Naive thymus-derived CD4-positive, alpha-beta T cell (primary cell): ENCODE measurements at places on chromosomes 7 and 10. TPM values are rescaled to one million over a fixed set of nuclear protein-coding genes. Genes with fewer than 3 reads are reported as not detected.

The CACNB2 gene
- 0.48 TPM for polyA plus RNA-seq

GRCh38 chr7:4234498-4234855 is 447.6 kb upstream of the FOXK1 start:
- DNase-seq = no peak

The GOLGA7B gene
- polyA plus RNA-seq = 1.6 TPM

DNA sequence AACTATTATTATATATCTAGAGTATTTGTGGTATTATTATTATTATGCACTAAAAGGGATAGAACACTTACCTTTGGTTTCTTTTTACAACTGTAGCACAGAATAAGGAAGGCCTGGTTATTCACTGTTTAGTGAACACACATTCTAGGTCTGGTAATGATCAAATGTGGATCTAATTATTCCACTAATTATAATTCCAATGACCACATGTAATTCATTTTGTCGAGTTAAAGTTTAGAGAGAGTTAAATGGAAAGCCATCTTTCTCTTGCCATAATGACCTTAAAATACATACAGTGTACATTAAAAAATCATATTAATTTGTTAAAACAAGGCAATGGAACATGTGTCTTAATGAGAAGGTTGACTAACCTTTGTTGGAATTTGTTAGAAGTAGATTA is 147.8 kb downstream of the SEM1 start:
- no peak for DNase-seq

The EVX1 gene
- polyA plus RNA-seq = not detected

DNA sequence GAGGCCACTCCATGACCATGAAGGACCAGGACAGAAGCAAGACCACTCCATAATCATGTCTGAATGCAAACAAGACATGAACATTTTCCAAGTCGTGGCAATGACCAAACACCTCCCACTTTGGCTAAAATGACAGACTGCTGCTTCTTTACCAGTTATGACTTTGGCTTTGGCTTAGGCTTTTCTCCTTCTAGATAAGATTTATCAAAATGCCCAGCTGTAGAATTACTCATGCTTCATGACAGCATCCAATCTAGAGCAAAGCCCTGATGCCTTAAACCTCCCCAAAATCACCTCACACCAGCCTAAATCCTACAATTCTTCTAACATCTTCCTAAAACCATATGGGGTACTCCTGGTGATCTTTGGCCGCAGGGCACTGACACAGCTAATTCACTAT is 102.1 kb downstream of the VPS41 start:
- no peak for DNase-seq

- DNase-seq = no peak
These were observed 260.7 kb downstream of the BICC1 start for GRCh38 chr10:58773341-58773740.
